ENCODE measurements at places on chromosomes 12 and 14.

DNA sequence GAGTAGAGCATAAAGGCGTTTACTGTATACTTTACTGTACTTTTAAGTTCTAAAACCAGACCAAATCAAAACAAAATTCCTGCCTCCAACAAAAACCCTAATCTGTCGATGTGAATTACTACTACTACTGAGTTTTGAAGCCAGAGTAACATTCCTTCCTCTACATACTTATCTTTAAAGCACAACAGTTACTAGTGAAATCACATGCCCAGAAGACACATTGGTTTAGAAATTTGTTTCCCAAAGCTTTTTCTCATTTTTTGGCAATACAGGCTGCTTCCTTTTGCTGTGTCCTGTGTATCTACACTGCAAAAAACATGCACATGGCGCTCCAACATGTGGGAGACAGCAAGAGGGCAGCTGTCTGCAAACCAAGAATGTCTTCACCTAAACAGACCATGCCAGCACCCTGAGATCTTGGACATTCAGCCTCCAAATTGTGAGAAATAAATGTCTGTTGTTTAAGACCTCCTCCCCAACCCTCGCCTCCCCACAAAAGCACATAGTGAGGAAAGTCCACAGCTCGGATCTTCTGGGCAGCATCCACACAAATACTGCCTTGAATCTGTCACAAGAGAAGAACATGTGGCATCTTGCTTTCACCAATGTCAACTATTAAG, 21.1 kb downstream of the SETD3 start:
- DNase-seq = no peak

DNA sequence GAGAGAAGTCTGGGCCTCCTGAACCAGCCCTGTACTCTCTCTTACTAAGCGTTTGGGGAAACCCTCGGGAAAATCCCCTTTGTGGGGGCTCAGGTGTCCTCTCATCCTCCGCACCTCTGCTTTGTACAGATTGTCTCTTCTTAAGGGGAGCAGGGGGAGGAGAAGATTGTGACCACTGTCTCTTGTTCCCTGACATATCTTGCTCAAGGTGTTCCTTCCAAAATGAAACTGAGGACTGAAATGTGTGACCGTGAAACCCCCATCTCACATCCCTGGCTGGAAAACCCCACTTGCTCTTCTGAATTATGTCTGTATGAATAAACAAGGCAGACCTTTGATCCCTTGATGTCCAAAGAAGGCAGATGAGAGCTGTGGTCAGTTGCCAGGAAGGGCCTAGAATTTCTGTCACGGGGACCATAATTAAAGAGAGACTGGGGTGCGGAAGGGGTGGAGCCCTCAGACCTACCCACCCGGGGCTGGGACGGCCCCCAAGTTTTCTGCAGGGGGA, 369.8 kb downstream of the AACS start:
- no peak for DNase-seq

DNA sequence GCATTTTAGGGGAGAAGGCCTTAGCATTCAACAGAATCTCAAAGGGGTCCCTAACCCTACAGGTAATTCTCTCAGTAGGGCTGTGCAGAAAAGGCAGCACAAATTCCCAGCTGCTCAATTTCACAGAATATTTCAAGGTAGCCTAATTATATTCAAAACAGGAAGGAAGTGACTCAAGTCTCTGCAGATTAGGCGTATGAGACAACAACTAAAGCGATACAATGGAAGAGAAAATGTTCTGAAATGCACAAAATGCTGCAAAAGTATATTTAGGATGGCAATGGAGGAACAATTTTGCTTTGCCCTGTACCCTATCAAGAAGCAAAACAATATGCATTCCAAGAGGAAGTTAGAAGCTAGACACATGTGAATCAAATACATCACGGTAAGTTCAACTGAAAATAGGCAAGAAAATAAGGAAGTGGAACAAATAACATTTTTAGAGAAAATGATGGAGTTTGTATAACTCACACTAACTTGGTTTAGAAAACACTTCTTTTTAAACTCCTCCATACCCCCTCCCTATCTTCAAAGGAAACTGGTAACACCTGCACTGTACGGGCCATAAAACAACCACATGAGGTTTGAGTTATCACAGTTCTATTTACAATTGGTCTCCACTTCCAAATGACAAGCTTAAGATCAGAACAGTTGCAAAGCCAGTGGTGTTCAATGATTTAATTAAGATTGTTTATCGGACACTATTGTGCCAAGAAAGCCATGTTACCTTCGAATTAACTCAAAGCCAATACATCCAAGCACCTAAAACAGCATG, 1.6 kb downstream of the GIT2 start:
- DNase-seq = no peak

- DNase-seq = no peak
Observed at GRCh38 chr12:109517619-109518018, 40.2 kb downstream of the UBE3B start.

DNA sequence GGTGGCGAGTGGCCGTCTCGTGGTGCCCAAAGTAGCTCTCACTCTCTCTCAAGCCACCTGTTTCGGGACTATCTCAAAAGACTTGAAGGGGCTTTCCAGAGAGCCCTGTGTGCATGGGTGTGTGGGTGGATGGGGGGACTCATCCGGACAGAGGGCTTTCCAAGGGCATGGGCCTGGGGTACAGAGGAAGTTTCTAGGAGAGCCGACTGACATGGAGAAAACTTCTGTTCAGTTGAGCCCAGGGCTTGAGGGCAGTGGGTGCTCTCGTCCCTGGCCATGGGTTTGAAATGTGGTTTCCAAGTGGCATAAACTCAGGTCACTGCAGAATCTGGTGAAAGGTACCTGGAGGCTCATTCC, 47.4 kb upstream of the MEG3 start:
- DNase-seq = no peak

DNA sequence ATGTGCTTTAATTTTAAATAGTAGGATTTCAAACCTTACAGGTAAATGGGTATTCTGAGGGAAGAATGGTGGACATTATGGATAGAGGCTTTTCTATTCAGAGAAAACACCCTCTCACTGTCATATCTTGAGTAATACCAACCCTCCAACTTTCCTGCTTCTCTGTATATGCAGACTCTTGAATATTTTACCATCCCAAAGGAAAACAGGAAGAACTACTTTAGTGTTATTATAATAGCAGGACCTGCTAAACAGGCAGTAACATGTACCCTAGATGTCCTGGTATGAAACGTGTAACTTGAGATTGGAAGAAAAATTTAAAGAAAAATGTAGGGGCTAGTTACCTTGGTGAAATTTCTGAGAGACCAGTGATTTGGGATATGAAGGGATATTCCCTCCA, 82.9 kb upstream of the TRHDE start:
- DNase-seq = no peak

- no peak for DNase-seq
Observed at GRCh38 chr14:78103271-78103670, 66.9 kb upstream of the NRXN3 start.

GRCh38 chr12:58563621-58564020, 356.7 kb downstream of the LRIG3 start:
- no peak for DNase-seq

GRCh38 chr12:33486058-33486457, 46.4 kb upstream of the SYT10 start:
- no peak for DNase-seq

DNA sequence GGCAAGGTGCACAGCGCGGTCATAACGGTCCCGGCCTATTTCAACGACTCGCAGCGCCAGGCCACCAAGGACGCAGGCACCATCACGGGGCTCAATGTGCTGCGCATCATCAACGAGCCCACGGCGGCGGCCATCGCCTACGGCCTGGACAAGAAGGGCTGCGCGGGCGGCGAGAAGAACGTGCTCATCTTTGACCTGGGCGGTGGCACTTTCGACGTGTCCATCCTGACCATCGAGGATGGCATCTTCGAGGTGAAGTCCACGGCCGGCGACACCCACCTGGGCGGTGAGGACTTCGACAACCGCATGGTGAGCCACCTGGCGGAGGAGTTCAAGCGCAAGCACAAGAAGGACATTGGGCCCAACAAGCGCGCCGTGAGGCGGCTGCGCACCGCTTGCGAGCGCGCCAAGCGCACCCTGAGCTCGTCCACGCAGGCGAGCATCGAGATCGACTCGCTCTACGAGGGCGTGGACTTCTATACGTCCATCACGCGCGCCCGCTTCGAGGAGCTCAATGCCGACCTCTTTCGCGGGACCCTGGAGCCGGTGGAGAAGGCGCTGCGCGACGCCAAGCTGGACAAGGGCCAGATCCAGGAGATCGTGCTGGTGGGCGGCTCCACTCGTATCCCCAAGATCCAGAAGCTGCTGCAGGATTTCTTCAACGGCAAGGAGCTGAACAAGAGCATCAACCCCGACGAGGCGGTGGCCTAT, 875 bp downstream of the HSPA2 start:
- DNase-seq = no peak

DNA sequence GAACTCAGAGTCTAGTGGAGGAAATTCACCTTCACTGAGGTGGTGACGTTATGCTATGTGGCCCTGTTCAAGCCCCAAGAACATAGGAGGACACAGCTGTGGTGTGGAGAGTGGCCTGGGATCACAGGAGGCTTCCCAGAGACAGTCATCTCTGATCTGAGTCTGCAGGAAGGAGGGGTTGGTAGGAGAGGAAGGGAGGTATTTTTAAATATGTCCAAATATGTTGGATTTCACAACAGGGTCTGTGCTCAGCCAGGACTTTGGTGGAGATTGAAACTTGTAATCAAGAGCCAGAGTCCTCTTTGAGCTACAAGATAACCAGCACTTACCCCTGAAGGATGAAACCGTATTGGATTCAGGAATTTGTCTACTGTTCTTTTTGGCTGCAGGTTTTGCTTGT, 26.4 kb upstream of the MED13L start:
- no peak for DNase-seq

- no peak for DNase-seq
Observed at GRCh38 chr12:58978717-58979116, 58.4 kb upstream of the LRIG3 start.
